ENCODE measurements at places on chromosomes 3 and 15.

GRCh38 chr3:14640157-14640562 is 11.4 kb upstream of the CCDC174 start:
- no peak for DNase-seq

GRCh38 chr3:128775906-128776542 is 50.0 kb downstream of the RAB7A start:
- no peak for DNase-seq

- no peak for DNase-seq
These were observed 39.7 kb upstream of the MYZAP start for GRCh38 chr15:57551715-57552677.

GRCh38 chr3:38028621-38029361 is 651 bp downstream of the PLCD1 start:
- DNase-seq: no peak

DNA sequence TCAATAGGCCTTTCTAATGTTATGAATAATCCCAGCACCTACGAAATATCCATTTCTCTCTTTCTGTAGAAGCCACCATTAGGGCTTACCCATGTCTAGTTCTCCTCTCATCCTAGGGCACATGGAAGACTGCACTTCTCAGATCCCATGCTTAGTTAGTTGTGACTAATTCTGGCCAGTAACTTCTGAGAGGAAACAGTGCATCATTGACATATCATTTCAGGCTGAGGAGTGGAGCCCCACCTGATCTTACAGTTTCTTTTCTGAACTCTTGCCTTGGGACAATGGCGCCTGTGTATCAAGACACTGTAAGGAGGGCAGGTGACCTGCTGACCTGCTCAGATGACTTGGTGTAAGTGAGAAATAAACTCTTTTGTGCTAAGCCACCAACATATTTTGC is 39.4 kb upstream of the TBL1XR1 start:
- DNase-seq: no peak

Measured in NCI-H2081 treated with DMSO at 0.1 percent for 48 hours (cell line).